ENCODE measurements at places on chromosomes 7 and 10.

DNA sequence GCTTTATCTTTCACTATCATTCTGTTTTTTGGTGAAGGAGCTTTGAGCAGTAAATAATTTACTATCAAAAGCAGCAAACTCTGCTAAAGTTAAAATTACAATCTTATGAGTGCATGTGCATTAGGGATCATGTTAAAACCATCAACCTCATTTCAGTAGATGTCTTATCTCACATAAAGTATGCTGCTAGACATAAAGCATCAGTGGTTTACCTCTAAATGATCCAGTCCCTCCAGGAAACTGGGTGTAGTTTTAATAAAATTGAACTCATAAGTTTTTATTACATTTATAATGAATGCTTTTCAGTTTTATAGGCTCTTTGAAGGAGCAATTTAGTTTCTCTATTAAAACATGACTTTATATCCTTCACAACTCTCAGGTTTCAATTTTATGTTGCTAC lies 108.7 kb downstream of the LRRN3 start:
- DNase-seq: no peak

DNA sequence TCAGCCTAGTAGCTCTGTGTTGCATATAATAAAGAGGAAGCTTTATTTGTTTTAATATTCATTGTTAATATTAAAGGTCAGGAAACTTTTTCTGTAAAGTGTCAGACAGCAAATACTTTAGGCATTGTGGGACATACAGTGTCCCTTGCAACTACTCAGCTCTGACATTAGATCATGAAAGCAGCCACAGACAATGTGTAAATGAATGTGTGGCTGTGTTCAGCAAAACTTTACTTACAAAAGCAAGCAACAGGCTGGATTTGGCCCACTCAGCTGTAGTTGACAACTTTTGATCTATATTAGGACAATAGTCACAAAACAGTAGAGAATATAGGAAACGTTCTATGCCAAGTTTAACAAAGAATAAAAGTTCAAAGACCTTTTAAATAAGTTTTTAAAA lies 173.3 kb downstream of the RNLS start:
- no peak for DNase-seq

DNA sequence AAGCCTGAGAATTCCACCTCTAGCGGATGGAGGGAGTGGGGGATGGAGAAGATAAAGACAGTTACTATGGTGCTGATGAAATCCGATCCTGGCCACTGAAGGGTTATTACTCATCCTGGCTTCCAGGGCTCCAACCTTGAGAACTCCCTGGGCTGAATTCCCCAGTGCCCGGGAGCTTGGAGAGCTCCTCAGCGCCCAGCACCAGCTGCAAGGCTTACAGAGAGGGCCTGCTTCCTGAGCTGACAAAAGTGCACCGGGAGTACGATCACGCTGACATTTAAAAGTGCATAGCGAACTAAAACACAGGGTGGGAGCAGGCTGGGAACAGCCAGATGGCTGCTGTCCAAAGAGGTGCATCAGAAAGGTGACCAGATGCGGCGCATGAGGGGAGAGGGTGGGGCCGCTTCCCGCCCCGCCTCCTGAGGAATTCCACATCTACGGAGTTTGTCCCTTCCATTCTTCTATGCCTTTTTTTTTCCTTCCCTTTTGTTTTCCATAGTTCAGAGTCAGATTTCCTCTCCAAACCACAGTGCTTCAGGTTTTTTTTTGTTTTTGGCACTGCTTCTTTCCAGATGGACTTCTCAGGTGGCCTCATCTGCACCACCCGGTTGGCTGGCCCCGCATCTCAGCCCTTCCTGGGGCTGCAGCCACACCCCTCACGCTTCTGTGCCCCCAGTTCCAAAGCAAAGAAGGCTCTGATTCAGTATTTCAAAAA lies 62.4 kb upstream of the MKRN1 start:
- peak; percentile 85 for DNase-seq

GRCh38 chr10:111211706-111212105 lies 134.9 kb downstream of the ADRA2A start:
- DNase-seq: no peak

- DNase-seq: no peak
Observed at GRCh38 chr7:133452577-133452976, 199.7 kb downstream of the EXOC4 start.

DNA sequence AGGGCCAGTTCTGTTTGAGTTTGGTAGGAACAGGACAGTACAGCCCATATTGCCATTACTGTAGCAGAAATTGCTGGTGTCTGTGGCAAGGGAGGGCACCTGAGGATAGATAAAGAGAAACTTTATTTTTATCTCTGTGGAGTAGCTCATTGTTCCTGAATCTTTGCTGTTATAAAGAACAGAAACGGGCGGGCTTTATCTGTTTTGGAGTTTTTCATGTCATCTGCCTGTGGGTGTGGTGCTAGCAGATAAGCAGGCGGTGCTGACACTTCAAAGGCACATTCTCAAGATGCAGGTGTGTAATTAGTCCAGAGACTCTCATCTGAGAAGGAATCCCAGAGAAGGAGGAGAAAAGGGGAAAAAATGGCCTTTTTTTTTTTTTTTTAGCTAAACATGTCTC lies 11.5 kb downstream of the ZNF273 start:
- no peak for DNase-seq

DNA sequence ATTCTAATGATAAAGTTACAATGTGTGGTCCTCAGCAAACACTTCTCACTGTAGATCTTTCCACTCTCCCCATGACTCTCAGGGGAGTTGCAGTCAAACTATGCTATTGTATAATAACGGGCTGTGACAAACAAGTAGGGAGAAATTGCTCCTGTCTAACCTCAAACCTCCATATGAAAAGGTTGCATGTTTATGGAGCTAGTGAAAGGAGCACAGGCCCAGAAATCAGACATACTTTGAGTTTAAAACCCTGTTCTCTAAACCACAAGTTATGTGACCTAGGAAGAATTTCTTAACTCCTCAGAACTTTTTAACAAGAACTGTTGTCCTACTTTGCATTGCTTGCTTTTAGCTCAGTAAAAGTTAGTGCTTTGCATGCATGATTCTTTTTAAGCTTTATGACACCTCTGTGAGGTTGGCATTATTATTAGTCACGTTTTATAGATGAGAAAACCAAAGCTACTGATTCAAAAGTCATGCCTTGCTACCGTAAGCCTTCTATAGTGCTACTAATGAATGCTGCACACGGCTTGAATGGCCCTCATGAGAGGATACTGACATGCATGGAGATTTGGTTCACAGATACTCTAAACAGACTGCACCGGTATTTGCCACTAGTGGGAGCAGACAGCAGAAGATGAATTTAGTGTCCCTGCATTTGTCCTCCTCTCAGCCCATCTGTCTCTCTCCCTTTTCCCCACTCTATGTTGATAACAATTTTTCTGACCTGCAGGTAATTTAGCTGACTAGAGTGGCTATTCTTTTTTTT lies 129.5 kb upstream of the PCGF5 start:
- no peak for DNase-seq

DNA sequence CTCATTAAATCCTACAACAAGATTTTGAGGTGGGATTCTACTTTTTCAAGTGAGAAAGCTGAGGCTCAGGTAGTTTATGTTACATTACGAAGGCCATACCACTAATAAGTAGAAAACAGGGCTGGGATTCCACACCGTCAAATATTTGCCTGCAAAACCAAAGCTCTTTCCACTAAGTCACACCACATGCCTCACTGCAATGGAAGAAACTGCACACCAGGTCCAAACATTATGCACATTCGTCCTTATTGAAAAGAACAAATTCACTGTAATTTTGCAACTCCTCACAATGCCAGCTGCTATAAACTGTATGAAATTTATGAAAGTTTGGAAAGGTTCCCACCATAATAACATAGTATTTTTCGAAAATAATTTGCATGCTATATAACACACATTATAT lies 66.5 kb downstream of the DGKB start:
- no peak for DNase-seq

- no peak for DNase-seq
Observed at GRCh38 chr10:24984906-24985305, 31.1 kb downstream of the ENKUR start.

GRCh38 chr7:139914306-139915267 lies 85.5 kb downstream of the TBXAS1 start:
- DNase-seq: no peak

DNA sequence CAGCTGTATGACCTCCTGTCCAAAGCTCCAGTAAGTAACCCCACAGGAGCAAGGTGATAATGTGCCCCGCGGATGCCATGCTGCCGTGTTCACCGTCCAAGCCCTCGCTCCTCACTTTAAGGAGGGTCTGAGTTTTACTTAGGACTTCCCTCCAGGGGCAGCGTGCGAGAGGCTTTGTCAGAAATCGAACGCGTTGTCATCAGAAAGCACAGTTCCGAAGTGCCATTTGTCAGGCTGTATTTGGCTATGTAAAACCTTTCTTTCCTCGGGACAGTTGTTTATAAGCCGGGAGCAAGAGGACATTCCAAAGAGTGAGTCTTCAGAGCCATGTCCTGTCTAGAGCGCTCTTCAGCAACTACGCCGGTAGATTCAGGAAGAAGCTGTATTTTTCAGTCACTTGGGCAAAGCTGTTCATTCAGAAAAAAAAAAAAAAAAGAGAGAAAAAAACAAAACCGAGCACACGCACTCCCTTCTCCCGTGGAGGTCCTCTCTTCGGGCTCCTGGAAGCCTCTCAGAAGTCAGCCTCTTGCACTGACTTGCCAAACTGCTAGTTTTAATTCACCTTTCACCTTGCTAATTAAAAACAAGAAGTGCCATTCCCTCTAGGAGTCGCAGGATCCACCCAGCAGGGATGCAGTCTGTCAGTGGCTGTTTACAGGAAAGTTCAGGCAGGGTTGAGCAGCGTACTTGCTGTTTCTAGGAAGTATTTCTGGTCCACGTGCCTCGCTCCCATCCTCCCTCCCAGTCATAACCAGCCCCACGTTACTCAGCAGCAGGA lies at the start of gene SEMA3E:
Gene SEMA3E (minus strand): TSS at position 676 of the 778 bp plus-strand sequence.
- peak; percentile 38 for DNase-seq

- DNase-seq: no peak
Observed at GRCh38 chr7:47354831-47355541, 226.9 kb downstream of the TNS3 start.

DNA sequence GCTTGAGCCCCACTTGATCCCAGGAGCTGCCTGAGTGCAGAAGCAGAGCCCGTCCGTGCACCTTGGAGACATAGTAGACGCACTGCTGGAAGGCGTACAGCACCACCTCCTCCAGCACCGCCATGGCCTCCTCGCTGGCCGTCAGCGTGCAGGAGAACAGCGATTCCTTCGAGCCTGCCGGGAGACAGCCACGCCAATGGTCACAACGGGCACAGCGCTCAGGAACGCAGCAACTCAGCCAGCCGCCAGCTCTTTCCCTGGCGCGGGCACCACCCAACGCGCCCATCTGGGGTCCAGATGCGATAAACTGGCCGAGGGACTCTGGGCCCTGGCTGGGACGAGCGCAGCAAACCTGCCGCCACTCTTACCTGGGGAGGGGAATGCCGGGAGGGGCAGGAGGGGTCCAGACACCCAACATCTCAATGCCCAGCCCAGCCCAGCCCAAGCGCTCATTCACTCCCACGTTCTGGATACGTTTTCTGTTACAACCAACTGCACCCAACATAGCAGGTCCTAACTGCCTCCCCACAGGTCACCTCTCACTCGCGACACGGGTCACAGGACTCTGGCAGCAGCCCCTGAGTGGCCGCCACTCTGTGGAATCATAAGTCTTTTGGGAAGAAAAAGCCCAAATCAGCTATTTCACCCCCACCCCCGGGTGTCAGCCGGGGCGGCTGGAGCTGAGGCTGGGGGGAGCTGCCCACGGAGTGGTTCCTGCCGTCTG lies 41.9 kb downstream of the AP5Z1 start:
- DNase-seq: no peak

GRCh38 chr10:48759113-48759901 lies 74.6 kb downstream of the WDFY4 start:
- no peak for DNase-seq

DNA sequence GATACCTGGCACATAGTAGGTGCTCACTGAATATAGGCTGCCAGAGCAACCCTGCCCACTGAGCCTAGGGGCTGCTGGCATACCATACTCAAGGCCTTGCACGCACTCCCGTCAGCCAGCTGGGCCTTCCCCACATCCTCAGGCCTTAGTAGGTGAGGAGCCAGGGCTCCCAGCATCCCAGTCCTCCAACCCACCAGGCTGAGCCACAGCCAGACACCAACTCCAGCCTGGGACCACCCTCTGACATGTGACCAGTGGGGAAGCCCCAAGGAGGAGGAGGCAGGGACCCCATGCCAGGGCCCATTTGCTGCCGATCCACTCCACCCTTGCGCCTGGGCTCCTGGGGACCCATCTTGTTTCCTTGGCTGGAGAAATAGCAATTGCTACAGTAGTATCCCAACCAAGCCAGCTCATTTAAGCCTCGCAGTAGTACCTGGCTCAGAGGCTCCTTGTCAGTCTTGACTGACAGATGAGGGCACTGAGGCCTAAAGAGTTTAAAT lies 11.4 kb downstream of the SLIT1 start:
- DNase-seq: no peak

GRCh38 chr7:102983602-102984001 lies 70.8 kb downstream of the LRRC17 start:
- no peak for DNase-seq

DNA sequence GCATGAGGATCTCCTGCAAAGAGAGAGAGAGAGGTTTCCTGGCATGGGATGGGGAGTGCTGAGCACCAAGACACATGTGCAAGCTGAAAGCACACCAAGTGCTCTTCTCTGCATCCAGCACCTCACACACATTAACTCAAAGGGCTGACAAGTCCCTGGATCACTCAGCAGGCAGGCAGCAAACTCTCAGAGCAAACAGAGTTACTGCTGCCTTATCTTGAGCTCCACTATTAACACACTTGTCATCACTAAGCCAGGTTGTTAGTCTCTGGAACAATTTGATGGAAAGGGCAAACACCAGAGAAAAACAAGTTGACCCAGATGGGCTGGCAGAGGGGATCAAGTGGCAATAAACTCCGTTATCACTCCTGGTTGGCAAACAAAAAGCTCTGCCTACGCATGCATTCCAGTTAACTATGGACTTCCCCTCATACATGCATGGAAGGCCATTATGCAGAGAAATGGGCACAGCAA lies 349.9 kb downstream of the KCNMA1 start:
- no peak for DNase-seq

- DNase-seq: no peak
Observed at GRCh38 chr10:63247771-63248170, 114.6 kb downstream of the NRBF2 start.

DNA sequence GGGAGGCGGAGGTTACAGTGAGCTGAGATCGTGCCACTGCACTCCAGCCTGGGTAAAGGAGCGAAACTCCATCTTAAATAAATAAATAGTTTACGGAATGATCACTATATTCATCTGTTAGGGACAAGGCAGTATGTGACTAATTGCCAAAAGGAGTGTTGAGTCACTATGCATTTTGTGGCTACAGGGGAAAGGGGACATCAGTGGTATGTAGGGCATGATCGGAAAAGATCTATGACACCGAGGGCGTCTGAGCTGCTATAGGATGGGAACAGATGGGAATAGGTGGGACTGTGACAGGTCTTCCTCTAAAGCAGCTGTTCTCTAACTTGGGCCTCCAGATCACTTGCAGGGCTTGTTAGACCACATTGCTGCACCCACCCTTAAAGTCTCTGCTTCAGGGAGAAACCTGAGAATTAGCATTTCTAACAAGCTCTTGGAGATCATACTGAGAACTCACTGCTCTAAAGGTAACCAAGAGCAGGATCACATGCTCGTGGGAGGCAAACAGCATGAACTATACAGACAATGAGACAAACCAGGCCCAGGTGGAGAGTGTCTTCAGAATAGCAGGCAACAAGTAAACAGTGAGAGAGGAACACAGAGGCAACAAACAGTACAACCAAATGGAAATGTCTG lies 65.1 kb upstream of the ITGA8 start:
- no peak for DNase-seq
